Smooth muscle cell of trachea (primary cell): ENCODE measurements at places on chromosomes 13 and 19. TPM values are rescaled to one million over a fixed set of nuclear protein-coding genes. Genes with fewer than 3 reads are reported as not detected.

The CAPS gene
- 4.9 and 6.0 TPM in 2 replicates for total RNA-seq

The SBK2 gene
- total RNA-seq, result 0.17 TPM in 1 of 2 replicates, not detected in the other

The TMEM272 gene
- not detected in 2 replicates for total RNA-seq

The LRRC8E gene
- total RNA-seq, result 6.0 and 7.4 TPM in 2 replicates

The RTBDN gene
- not detected in 2 replicates for total RNA-seq

The NXNL1 gene
- total RNA-seq, result not detected in 2 replicates

The GFY gene
- not detected in 2 replicates for total RNA-seq

The C19orf18 gene
- 0.17 TPM in 1 of 2 replicates, not detected in the other for total RNA-seq

The BRME1 gene
- 0.66 and 0.73 TPM in 2 replicates for total RNA-seq

The OR1I1 gene
- total RNA-seq, result not detected in 2 replicates

The CLEC11A gene
- total RNA-seq, result 64.9 and 117 TPM in 2 replicates

The EGLN2 gene
- total RNA-seq, result 129 and 153 TPM in 2 replicates

The ELANE gene
- 0.66 TPM in 1 of 2 replicates, not detected in the other for total RNA-seq

The ZNF578 gene
- 6.3 and 7.0 TPM in 2 replicates for total RNA-seq

The RGL3 gene
- total RNA-seq, result 5.1 and 5.3 TPM in 2 replicates

The LAIR1 gene
- total RNA-seq, result not detected in 2 replicates

The TNFSF11 gene
- not detected in 2 replicates for total RNA-seq

The VRK3 gene
- total RNA-seq, result 32.9 and 34.4 TPM in 2 replicates

The FFAR2 gene
- not detected in 2 replicates for total RNA-seq

The BEST2 gene
- 0.15 TPM in 1 of 2 replicates, not detected in the other for total RNA-seq

The IL4I1 gene
- total RNA-seq, result 1.0 and 1.3 TPM in 2 replicates

The ZNF665 gene
- 4.8 and 7.4 TPM in 2 replicates for total RNA-seq

The ZNF559 gene
- 15.2 and 19.3 TPM in 2 replicates for total RNA-seq
